ENCODE measurements at places on chromosomes 7 and 10.

DNA sequence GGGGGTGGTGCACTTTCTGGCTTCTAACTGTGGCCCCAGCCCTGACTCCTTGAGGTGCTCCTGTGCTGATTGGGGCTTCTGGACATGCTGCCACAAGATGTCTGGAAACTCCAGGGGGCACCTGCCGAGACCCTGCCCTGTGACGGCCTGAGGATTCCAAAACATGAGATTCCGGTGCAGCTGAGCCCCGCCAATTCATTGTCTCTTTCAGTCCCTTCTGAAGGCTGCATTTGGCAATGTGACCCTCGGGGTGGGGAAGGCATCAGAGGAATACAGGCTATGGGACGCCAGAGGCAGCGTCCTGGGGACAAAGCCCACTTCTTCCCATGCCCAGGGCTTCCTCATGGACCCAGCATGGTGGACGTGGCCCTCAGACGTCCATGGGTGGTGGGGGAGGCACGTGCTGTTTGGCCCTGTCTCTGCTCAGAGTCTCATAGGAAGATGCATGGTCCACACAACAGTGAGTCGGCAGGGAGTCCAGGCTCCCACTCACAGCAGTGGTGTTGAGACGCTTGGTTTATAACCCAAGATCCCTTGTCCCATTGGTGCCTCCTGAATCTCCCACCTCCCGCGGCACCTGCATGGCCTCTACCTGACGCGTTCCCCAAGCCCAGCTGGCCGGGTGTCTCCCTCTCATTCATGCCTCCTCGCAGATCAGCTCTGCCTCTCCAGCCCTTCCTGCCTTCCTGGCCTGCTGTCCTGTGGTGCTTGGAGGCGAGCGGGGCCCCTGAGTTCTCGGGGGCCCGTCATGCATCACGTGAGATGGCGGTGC, 129.9 kb downstream of the WDR37 start:
- no peak for DNase-seq

DNA sequence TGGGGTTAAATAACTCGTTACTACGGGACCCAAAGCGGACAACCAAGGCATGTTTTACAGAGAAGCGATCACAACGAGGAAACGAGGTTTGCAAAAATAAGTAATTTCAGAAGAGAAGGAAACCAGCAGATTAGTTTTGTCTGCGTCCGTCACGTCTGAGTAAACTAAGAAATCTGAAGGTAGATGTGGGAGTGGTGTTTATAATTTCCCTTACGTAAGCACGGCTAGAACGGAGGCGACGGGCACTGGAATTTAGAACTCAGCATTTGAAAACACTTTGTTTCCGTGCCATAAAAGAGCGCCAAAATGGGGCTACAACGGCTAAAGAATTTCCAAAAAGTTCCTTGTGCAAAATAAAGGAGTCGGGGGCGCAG, 718 bp upstream of the UMAD1 start:
- peak; percentile 67 for DNase-seq

DNA sequence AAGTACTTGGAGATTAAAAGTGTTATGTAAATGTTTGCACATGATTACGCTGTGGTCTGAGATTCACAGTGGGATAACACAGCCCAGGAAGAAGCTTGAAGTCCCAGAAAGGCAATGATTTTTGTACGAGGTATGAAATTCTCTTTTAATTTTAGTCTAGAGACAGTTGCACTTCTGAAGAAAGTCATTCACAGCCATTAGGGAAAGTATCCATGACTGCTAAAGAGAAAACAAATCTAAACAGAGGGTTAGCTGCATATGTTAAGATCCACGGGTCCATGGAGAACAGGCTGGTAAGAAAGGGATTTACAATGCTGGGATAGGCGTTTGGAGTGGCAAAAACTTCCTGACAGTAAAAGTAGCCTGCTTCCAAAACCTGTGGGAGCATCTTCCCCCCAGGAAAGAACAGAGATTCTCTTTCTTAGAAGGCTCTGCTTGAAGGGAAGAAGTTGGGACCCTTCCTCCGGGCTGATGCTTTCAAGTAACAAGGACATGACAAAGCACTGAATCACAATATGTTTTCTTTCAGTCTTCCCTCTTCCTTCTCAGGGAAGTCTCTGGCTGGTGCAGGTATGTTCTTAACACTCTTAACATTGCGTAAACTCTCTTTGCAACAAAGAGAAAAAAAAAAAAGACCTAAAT, 220.8 kb upstream of the CELF2 start:
- DNase-seq: no peak

DNA sequence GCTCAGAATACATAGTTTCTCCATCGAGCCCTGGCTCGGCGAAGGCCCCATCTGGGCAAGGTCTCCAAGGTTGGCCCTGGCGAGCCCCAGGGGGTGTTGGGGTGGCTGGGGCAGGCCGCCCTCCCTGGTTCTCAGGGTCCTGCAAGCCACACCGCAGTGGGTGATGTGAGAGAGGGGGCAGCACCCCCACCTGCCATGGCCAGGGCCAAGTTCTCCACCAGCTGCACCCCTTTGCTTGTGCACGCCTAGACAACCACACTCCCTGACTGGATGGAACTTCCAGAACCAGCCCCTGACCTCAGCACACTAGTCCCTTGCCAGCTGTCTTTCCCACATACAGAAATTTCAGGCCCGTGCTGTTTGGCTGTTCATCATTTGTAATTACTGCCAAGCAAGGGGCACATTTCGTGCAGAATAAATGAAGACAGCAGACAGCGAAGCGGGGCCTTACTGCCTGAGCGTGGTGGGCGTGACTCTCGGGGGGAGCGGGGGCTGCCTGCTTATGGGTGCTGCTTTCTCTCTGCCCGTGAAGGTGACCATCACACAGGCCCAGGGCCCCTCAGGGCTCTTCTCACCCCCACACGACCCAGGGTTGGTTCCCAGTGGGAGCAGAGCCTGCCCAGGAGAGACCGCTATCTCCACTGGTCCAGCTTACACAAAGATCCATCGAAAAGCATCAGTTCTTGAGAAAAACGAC, 85.9 kb downstream of the ADARB2 start:
- no peak for DNase-seq

- DNase-seq: no peak
These were observed 92.5 kb downstream of the CSTF2T start for GRCh38 chr10:51606825-51607462.

DNA sequence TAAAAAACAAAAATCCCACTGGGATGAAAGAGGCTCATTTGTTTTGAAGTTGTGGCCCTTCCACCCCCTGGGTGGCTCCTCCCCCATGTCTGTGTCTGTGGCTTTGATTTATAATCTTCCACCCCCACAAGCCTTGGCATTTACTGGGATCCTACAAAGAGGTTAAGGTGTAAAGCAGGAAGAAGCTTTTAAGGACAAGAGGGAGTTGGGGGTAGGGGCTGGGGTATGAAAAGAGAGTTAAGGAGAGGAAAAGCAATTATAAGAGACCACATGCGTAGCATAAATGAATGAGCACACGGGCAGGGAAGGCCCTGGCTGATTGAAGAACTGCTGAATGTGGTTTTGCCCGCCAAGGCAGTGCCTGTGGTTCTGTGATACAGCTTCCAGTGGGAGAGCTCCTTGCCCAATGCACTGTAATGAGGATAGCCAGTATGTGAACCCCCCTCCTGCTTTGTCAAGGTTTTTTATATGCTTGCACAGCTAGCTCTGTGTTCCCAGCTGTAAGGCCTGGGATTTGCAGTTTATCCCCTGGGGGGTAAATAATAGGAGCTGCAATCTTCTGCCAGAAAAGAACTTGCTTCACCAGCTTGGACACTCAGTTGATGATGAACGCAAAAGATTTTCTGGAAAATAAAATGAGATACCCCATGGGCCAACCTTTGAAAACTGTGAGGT, 34.7 kb upstream of the KMT2E start:
- no peak for DNase-seq

GRCh38 chr7:114409750-114410149, 4.9 kb upstream of the FOXP2 start:
- no peak for DNase-seq

GRCh38 chr10:12934777-12935176, 66.7 kb downstream of the CCDC3 start:
- no peak for DNase-seq

- no peak for DNase-seq
These were observed 401.5 kb upstream of the MKI67 start for GRCh38 chr10:128527711-128528110.

GRCh38 chr10:100346351-100346764, 675 bp upstream of the SCD start:
- peak; percentile 88 for DNase-seq

DNA sequence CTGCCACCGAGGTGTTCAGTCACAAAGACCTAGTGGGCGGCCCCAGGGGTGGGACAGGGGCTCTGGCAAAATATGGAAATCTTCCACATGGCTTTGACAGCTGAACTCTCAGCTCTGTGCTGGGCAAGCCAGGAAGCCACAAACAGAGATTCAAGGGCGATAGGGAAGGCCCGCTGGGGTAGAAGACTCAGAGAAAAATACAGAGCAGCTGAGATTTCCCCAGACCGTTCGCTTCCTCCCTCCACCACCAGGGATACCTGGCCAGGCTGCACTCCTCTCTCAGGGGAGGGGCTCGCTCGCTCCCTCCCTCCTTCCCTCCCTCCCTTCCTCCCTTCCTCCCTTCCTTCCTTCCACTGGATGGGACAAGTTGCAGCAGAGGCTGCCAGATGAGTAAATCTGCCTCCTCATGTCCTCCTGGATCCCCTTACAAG, 260.5 kb downstream of the PRPF18 start:
- no peak for DNase-seq

GRCh38 chr10:24642921-24643678, 80.6 kb downstream of the ARHGAP21 start:
- DNase-seq: peak; percentile 65

- peak; percentile 79 for DNase-seq
These were observed 27.6 kb upstream of the RNF32 start for GRCh38 chr7:156612930-156613329.

DNA sequence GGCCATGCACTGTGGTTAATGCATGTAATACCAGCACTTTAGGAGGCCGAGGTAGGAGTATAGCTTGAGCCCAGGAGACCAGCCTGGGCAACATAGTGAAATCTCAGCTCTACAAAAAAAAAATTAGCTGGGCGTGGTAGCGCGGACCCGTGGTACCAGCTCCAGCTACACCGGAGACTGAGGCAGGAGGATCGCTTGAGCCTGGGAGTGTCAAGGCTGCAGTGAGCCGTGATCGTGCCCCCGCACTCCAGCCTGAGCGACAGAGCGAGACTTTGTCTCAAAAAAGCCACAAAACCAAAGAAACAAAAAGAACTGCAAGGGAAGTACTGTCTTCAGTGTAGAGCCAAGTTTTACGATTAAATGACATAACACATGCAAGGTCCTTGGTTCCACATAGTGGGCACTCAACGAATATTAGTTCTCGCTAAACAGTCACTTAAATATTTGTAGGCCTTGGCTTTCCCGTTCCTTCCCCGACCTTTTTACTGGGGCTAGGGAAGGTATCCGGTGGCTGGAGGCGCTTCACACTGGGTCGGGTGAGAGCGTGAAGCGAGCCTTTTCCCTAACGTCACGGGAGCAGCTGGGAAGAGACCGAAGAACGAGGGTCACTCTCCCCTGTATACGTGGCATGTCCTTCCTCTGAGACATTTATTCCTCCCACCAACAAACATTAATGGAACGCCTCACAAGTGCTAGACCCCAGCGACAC, 993 bp upstream of the SND1 start:
- no peak for DNase-seq

- DNase-seq: no peak
These were observed 15.9 kb upstream of the FAS start for GRCh38 chr10:88974446-88975376.

GRCh38 chr10:103803941-103804340, 51.4 kb downstream of the SH3PXD2A start:
- peak; percentile 51 for DNase-seq

DNA sequence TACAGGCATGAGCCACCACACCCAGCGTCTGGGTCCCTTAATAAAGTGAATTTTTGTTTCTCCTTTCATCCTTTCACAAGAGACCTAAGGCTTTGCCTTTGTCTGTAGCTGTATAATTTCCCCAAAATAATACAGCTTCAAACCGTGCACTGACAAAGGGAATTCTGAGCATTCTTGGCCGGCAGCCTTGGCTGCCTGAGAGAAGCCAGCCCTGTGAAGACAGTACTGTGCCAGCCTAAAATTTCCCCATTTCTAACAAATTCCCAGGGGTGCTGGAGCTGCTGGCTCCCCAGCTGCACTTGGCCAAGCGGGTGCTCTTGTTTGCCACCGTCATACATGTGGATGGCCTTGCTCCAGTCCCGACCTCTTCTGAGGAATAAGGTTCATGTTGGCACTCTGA, 106.2 kb downstream of the ZMYND11 start:
- no peak for DNase-seq

DNA sequence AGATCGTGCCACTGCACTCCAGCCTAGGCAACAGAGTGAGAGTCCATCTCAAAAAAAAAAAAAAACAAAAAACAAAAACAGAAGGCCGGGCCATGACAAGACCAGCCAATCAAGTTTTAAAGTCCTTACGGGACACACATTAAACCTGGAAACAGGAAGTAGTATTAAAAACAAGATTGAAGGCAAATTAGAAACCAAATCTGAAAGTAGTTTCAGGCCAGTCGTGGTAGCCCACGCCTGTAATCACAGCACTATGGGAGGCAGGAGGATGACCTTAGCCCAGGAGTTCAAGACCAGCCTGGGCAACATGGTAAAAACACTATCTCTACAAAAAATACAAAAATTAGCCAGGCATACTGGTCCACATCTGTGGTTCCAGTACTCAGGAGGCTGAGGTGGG, 18.1 kb downstream of the PSAP start:
- peak; percentile 43 for DNase-seq

DNA sequence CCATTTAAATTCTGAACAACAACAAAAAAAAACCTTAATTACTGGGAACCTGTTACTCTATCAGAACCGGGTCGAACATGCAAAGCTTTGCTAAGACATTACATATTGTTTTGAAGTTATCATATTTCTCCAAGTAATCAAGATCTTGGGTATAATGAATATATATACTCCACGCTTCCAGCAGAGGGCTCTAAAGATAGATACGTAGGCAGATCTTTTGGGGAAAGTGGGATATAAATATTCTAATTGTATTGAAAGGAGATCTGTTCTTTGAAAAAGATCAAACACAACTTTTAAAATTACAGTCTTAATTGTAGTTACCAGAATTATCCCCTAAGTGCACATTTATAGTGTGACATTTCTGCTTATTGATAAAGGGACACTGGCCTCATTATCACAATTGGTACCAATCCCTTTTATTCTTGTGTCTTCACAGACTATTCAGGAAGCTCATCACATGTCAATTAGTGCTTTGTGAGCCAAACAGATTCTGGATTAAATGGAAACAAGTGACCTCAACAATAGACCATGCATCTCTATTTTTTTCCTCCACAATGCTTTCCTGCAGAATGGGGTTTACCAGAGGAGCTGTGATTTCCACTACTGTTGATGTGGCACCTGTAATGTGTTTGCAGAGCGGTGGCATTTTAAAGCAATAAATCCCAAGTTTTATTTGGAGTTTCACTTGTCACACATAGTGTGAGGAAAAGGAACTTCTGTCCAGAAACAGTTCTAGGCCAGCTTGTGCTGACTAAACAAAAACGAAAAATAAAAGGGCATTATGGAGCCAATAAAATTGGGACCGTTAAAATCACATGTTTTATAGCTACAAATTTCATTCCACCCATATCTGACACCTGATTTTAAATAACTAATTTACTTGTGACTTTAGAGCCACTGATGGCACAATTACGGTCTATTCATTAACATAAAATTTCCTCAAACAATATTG, 122.4 kb downstream of the CTTNBP2 start:
- no peak for DNase-seq

Measured in activated CD4-positive, alpha-beta T cell treated with anti-CD3 and anti-CD28 coated beads, Interleukin-2, Interleukin-6, amounts not matched to agents 100 ng/mL and 50 ng/mL, durations not matched to agents 16 hours and 8 hours (primary cell).